ENCODE measurements at places on chromosomes 5 and 9.

DNA sequence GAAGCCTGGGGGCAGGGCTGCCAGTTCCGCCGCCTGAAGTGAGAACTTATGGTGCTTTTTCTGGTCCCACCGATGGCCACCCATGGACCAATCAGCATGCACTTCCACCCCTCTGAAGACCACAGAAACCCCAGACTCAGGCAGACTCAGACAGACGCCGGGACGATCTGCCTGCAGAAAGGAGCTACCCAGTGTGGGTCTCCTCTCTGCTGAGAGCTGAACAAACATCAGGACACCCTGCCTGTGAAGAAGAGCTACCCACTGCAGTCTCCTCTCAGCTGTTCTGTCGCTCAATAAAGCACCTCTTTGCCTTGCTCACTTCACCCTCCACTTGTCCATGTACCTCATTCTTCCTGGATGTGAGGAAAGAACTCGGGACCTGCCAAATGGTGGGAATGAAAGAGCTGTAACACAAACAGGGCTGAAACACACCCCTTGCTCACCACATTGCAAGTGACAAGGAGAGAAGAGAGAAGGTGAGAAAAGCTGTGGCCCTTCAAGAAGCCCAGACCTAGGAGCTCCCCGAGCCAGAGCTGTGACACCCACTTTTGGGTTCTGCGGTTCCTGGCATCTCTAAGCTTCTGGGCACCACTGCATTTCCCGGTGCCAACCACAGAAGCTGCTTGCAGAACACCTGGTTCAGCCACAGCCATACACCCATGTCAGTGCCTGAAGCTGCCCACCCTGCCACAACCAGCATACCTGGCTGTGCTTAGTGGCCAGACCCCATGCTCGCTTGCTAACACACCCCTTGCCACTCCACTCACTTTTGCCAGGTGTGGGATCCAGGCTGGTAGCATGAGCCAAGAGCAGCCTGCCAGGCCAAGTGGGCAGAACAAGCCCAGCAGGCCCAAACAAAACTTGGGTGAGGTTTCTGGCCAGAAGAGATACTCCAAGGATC is 114.3 kb upstream of the TSLP start:
- DNase-seq = no peak

- no peak for DNase-seq
These were observed 1.0 kb downstream of the GLDC start for GRCh38 chr9:6644346-6645104.

DNA sequence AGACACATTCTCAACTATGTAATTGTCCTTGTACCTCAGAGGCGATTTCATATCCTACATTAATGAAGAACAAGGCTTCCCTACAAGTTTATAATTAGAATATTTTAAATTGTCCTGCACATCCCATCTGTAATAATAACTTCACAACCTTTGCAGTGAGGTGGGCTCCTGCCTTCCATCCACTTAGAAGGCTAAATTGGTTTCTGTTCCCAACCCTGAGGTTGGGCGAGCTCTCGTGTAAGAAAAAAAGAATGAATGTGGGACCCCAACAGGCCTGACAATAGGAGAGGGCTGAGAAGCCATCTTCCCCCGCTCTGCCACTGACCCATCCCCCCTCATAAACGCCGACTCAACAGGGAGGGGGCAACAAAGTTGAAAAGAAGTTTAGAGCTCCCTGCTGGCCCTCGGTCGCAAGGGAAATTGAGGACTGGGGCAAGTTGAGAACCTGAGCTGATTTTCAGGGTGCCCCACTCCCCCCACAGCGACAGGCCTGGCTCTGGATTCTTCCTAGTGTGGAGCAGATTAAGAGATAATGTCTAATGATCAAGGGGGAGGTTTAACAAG is 9.4 kb downstream of the BARHL1 start:
- DNase-seq = no peak

DNA sequence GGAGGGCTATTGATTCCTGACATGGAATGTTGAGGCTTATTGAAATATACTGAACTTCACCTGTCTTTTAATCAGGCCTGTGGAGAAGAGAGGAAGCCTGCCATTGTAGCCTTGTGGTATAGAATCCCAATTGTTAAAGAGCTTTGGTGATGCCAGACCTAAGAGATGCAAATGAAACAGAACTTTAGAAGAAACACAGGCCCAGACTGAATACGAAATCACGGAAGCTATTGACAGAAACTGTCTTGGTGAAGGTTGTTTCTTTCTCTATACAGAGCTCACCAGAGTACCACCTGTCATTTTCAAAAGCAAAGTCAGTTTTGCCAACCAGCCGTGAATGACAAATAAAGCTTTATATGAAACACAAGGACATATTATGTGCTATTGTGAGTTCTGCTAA is 660.3 kb downstream of the ISL1 start:
- no peak for DNase-seq

- DNase-seq = peak; percentile 89
These were observed 41.6 kb upstream of the ZNF300 start for GRCh38 chr5:150946351-150946905.

DNA sequence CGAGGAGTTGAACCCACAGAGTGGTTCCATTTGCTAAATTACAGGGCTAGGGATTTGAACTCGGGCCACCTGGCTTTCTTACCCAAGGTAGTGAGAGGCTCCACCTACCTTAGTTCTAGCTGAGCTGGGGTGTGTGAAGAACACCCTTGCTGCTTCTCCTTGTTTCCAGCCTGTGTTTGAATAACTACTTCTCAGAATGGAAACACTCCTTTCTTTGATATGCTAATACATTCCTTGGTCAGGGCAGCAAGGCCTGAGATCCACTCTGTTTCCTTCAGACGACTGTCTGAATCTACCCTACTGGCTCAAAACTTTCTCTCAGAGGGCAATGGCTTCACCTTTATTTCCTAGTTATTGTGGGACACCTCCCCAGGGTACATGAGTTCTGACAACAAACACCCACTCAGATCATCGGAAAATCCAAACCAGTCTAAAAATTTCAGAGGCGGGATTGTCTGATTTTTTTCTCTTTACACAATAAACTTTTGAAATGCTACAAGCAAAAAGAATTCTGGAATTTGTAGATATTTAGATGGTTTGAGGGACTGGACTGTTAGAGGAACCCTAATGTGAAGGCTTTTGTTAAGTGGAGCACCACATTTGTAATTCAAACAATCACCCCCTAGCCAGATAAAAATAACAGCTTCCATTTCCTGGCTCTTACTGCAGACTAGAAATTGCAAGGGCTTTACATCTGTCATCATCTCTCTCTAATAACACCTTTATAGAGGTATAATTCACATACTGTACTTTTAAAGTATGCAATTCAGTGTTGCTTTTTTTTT is 4.0 kb upstream of the ATP6V1G1 start:
- no peak for DNase-seq

GRCh38 chr9:115397591-115398312 is 279.8 kb upstream of the TNC start:
- DNase-seq = no peak

- DNase-seq = no peak
These were observed 408.9 kb upstream of the MPDZ start for GRCh38 chr9:13688223-13688989.

DNA sequence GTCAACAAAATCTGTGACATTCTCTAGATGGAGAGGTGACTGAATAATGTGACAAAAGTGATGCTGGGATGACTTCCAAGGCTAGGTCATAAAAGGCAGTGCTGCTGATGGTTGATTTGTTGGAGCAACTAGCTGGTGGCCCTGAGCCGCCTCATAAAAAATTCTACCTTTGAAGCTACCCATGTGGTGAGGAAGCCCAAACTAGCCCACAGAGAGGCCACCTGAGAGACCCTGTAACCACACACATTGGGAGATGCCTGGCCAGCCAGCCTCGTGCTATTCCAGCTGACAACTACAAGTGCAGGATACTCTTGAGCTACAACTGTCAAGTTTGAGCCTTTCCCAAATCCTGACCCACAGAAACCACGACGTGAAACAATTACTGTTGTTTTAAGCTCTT is 22.7 kb downstream of the CLTA start:
- no peak for DNase-seq

DNA sequence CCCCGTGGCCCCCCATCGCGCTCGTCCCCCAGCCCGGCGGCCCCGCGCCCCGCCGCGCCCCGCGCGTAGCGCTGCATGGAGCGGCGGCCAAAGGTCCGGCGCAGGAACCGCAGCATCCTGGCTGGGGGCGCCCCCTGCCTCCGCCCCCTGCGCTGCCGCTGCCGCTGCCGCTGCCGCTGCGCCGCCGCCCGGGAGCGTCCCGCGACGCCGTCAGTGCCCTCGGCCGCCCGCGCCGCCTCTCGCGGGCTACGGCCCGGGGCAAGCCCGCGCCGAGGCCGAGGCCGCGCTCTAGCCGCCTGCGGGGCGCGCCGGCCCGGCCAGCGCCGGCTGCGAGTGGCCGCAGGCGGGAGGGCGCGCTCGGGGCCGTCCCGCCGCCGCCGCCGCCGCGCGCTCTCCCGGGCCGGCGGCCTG is 523 bp downstream of the EPB41L4B start:
- no peak for DNase-seq

DNA sequence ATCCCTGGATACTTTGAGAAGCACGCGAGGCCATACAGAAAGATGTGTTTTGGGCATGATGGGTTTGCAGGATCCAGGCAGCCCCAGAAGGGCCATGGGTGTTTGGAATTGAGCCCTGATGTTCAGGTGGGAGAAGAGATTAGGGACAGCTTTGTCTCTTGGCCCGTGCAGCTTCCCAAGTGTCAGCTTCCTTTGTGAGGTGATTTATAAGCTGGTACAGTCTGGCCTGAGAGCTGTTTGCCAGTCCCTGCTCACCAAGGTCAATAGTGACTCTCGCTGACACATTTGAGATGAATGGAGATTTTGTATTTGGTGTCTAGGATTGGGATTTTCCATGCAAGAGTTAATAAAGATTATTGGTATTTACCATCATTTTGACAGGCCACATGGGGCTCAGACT is 165.9 kb downstream of the ICE1 start:
- DNase-seq = no peak

DNA sequence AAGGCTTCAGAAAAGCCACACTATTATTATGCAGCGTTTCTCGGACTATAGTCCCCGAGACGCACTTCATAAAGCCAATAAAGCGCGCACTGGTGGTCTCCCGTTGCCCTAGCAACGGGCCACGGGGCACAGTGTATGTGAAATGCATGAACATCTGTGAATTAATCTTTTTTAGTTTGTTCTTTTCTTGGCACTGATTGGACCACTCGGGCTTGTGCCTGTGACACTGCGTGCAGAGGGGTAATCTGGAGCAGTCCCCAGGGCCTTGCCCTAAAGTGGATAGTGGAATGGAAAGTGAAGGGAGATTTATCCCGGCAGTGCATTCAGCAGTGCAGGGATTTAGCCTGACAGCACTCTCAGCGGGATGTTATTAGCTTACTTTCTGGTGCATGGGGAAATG is 92.1 kb downstream of the TLE4 start:
- no peak for DNase-seq

DNA sequence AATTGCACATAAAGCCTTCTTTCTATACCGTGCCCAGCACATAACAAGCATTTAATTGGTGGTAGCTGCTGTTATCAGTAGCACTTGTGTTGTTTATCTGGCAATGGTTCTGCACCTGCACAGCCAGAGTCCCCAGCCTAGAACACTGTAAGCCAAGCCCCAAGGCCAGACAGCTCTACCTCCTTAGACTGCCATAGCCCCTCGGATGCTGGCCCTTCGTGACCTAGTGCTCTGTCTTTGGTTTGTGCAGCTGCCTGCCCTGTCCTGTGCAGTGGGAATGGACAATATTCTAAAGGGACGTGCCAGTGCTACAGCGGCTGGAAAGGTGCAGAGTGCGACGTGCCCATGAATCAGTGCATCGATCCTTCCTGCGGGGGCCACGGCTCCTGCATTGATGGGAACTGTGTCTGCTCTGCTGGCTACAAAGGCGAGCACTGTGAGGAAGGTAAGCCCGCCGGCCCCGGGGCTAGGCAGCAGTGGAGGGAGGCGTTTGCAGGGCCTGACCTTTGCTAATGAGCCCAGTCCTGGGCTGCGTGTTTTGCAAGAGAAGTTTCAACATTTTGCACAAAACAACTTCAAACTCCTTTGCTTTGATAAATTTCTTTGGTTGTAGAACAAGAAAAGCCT is 173.3 kb upstream of the WWC1 start:
- DNase-seq = no peak

DNA sequence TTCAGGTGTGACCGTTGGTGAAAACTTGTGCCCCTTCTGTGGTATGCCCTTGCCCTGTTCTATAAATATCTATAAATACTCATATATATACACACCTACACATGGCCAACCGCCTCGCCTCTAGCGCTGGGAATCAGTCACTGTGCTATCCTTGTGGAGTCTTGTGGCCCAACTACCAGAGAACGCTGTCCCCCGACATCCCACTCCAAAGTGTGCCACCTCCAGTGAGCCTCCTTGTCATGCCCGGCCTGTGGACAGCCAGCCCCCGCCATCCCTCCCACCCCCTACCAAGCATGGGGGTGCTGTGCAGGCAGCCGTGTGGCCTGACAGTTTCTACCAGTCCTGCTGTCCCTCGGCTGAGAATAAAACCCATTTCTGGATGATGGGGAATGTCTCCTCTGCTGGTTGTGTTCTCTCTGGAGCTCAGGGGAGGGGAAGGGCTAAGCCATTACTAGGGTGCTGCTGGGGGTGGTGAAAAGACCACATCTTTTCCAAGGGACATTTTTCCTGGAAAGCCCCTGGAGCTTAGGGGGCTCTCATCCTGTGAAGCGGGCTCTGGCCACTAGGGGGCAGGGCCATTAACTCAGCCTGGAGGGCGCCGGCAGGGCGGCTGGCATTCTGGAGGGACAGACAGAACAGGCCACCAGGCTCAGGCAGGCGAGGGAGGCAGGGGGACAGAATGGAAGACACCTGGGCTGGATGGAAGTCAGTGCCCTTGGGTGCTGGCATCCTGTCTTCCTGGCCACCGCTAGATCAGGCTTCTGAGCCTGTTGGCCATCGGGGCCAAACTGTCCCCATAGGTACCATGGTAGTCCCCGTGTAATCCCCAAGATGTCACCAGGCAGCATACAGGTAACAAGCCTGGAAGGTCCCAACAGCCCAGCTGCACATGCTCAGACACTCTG is 20.7 kb downstream of the GOLGA2 start:
- DNase-seq = no peak

GRCh38 chr5:96317945-96318344 is 115.1 kb downstream of the PCSK1 start:
- DNase-seq = no peak

DNA sequence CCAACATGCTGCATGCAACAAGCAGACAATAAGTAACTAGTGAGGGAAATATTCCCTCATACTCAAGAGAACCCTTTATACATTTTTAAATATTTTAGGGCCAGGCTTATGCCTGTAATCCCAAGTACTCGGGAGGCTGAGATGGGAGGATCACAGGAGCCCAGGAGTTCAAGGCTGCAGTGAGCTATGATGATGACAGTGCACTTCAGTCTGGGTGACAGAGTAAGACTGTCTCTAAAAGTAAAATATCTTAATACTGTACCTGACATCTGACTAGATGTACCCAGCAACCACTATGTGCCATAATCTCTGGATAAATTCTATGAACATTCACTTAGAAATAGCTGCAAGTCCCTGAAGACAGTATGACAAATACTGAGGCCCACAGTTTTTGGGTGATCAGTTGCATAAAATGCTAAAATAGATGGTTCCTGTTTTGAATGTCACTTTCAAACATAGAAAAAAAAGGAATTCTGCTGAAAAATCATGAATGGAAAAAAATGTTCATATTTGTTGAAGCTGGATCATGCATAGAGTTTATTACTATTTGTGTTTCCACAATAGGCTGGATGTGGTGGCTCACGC is 2.0 kb upstream of the C5orf15 start:
- no peak for DNase-seq
